ENCODE measurements at places on chromosomes 12 and 14. TPM values are rescaled to one million over a fixed set of nuclear protein-coding genes. Genes with fewer than 3 reads are reported as not detected.

DNA sequence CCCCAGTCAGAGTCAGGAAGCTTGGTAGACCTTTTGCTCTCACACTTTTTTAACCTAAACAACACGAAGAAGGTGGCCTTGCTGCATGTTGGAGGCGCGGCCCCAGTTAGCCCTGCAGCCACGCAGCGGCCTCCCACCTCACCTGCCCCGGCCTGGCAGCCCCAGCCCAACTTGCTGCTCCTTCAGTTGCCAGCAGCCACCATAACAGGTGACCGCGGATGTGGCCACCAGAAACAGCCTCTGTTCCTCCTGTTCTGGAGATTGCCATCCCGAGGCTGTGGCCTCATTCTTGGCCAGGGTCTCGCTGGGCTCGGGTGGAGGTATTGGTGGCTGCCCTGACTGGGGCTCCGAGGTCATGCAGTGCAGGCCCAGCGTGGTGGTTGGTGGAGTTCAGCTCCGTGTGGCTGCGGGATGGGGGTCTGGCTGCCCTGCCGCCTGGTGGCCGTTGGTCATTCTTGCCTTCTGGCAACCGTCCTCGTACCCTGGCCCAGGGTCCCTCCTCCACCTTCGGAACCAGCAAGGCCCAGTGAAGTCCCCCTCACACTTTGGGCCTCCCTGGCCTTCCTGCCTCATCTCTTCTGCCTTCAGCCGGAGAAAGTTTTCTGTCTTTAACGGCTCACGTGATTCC, 20.7 kb upstream of the TEX22 start:
- no peak for DNase-seq

- no peak for DNase-seq
Observed at GRCh38 chr14:54147282-54147681, 190.7 kb upstream of the BMP4 start.

DNA sequence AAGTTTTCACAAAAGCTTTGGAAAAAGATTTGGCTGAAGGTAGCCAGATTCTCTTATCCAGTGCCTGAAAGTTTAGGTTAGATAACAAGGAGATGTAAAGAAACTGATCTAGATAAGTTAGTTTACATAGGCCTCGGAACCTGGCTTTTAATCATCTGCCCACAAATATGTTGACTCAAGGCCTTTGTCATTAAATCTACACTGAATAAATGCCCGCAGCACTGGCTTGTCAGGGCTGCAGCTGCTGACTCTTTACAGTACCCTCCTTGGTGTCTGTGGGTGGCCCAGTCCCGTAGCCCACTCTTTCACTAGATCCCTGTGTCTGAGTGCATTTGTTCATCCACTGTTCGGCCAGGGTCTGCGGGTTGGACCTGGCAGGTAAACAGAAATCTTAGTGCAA, 58.0 kb downstream of the TMEM116 start:
- DNase-seq, result no peak

DNA sequence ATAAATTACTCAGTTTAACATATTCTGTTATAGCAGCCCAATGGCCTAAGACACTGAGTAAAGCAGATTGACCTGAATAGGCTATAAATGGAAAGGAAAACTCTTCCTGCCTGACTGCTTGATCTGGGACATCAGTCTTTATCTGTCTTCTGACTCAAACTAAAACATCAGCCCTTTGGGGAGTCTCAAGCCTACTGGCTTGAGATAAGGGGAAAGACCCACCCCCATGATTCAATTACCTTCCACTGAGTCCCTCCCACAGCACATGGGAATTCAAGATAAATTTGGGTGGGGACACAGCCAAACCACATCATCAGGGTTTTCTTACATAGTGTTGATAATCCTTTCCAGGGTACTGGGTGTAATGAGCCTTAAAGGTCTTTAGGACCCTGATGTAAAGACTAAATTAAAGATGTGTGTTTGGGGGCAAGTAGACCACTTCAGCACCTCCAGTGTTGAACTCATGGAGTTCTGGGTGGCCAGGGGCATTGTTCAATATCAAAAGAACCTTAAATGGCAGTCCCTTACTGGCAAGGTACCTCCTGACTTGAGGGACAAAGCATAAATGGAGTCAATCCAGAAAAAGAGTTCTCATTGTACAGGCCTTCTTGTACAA, 67.8 kb downstream of the TSHR start:
- DNase-seq, result no peak

GRCh38 chr12:124545508-124546418, 21.6 kb downstream of the NCOR2 start:
- no peak for DNase-seq

GRCh38 chr14:92702441-92702918, 45.9 kb downstream of the LGMN start:
- DNase-seq, result no peak

GRCh38 chr12:106522708-106523107, 60.1 kb upstream of the RFX4 start:
- DNase-seq, result no peak

GRCh38 chr14:56004323-56004722, 113.9 kb upstream of the PELI2 start:
- no peak for DNase-seq

NKX2-1 gene
- not detected for total RNA-seq

- DNase-seq, result no peak
Observed at GRCh38 chr12:4791497-4791896, 71.3 kb downstream of the GALNT8 start.

TCTN2 gene
- 6.5 TPM for total RNA-seq

DNA sequence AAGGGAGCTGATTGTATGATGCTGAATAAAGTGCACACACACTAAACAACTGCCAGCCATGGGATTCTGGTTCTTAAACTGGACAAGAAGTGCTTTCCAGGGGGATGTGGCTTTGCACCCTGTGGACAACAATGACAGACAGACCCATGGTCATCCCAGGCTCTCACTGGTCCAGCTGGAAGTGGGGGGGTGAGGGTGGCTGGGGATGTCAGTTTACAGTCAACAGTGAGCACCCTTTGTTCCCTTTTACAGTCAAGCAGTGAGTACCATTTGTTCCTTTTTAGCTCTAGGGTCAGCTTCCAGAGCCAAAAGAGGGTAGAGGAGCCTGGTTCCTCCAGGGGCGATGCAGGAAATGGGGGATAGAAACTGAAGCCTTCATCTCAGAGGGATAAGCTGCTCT, 100.7 kb downstream of the SMOC1 start:
- DNase-seq, result no peak

- DNase-seq, result no peak
Observed at GRCh38 chr12:100794441-100795173, at the start of gene ANO4. ANO4 (plus strand) TSS chr12:100794776; CDS start chr12:100901786, 107,010 bp downstream.

MYH6 gene
- total RNA-seq, result not detected

- no peak for DNase-seq
Observed at GRCh38 chr14:74685921-74686678, 26.8 kb downstream of the AREL1 start.

Measured in omental fat pad (tissue), 4 donors.